NCI-H526 treated with DMSO at 0.1 percent for 48 hours (cell line): ENCODE measurements at places on chromosomes 12 and 14.

DNA sequence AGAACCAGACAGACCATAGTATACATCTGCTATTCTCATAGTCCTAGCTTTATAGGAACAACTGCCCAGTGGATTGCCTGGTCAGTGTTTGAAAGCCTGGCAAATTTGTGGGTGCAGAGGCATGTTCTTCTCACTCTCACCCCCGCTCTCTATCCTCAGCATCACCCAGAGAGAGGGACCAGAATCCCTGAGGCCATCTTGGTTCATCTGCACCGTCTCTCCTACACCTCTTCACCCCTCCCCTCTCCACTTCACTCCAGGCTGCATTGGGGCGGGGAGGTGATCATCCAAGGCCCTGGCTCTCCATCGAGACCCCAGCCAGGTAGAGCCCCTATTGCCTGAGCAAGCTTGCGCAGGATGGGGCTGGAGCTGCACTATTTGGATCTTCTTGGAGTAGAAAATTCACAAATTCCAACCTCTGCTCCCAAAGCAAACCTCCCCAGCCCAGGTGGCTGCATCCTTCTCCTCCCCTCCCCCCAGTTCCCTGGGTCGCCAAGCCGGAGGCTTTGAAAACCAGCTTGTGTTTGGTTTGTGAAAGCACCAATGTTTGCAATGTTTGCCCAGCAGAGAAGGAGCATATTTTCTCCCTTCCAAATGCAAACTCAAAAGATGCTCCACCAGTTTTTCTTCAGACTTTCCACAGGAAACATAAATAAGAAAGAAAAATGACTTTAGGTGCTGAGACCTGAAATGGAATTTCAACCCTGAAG is 18.6 kb upstream of the COL2A1 start:
- no peak for DNase-seq

GRCh38 chr14:50785457-50786063 is 45.4 kb downstream of the NIN start:
- DNase-seq: no peak

GRCh38 chr12:6647083-6647604 is at the start of gene ACRBP:
Gene ACRBP (minus strand): TSS chr12:6647432. CDS start chr12:6647366, 66 bp downstream.
- DNase-seq: no peak

- no peak for DNase-seq
These were observed 144.6 kb upstream of the RASSF8 start for GRCh38 chr12:25813843-25814242.

GRCh38 chr14:42141328-42141727 is 534.7 kb downstream of the LRFN5 start:
- DNase-seq: no peak

GRCh38 chr12:6831450-6831995 is 3.3 kb downstream of the P3H3 start:
- no peak for DNase-seq

DNA sequence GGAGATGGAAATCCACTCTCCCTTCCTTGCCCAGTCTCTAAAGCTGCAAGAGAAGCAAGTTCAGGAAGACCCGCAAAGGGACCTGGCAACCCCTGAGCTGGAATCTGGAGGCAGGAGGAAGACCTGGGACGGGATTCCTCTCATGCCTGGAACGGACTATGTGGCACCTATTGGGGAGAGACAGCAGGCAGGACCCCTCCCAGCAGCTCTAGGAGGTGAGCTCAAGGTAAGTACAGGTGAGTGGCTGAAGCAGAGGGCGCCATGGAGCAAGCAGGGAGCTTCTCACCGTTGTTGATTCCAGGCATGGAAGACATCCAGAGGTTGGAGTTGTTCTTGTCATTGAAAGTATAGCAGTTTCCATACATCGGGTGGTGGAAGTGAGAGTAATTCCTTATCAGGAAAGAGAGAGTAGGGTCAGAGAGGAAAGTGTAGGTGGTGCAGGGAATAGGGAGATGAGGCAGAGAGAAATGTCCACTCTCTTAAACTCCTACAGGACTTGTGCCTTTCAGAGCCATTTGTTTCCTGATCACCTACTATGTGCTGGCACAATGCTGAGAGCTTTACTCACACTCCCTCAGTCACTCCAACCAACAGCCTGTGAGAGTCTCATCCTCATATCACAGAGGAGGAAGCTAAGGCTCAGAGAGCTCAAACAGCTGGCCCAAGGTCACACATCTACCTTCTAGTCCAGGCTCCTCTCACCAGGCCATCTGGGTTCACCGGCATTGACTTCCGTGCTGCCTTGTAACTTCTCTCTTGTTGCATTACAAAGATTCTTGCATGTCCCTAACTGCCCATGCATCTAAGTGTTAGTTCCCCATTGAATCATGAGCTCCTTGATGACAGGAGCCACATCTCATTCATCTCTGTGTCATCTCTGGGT is 13.9 kb upstream of the TNFRSF1A start:
- DNase-seq: no peak

DNA sequence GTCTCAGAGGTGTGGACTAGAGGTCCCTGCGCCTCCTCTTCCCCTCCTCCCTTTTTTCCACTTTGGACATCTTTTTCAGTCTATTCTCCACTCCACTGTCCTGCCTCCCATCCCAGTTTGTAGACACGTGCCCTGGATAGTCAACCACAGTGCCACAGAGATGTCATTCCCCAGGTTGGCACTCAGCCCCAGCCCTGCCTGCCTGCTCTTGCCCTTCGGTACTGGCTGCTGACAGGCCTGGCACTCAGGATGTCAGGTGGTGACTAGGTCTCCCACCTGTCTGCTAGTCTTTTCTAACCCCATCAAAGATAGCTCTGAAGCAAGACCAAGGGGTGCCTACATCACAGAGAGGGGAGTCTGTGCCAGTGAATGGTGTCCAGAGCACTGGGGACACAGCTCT is 15.8 kb downstream of the KRT71 start:
- DNase-seq: no peak

GRCh38 chr14:52801014-52801712 is 9.8 kb upstream of the GNPNAT1 start:
- no peak for DNase-seq

DNA sequence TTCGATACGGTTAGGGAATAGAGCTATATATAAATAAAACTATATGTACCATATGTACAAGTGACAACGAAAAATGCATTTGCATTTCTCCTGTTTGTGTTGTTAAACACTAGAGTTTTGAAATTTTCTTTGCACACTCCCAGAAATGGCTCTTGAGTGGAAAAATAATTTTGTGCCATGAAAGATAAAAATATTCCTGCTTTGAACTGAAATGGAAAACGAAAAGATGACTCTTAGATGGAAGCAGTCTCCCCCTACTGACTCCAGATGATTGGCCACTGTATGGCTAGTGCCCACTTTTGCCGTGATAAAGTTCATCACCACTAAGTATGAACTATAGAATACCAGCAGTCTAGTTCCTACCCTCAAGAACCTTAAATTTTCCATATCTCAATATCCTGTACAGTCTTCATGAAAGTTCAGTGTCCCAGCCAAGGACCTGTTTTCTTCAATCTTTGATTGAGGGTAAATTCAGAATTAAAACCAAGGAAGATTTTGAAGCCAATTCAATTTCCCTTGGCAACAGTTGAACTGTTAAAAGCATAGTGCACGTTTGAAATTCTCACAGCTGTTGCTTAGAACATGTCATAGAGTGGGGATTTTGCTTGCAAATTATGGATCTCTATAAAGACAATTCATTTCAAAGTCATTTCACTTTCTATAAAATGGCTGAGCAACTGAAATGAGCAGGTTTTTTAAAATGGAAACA is 1.6 kb upstream of the PPP2R5E start:
- no peak for DNase-seq

- no peak for DNase-seq
These were observed 26.8 kb downstream of the MMP17 start for GRCh38 chr12:131854861-131855476.

DNA sequence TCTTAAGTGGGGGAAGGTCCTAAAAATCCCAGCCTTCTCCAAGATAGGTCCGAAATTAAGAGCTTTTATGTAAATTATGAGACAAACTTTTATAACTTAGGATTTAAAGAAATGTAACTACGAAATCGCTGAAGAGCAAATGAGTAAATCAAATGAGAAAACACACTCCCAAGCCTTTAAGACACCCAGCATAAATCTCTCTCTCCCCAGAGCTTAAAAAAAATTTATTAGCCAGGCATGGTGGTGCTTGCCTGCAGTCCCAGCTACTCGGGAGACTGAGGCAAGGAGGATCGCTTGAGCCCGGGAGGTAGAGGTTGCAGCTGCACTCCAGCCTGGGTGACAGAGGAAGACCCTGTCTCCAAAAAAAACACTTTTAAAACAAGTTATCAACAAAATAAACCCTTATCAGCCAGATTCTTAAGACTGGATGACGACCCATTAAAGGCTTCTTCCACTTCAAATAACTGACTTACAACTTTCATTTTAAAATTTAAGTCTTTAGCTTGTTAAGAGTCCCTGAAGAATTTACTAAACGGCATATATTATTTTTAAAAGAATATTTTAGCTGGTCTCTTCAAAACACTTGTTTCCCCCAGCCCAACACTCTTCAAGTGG is 3.2 kb downstream of the PTGES3 start:
- no peak for DNase-seq

DNA sequence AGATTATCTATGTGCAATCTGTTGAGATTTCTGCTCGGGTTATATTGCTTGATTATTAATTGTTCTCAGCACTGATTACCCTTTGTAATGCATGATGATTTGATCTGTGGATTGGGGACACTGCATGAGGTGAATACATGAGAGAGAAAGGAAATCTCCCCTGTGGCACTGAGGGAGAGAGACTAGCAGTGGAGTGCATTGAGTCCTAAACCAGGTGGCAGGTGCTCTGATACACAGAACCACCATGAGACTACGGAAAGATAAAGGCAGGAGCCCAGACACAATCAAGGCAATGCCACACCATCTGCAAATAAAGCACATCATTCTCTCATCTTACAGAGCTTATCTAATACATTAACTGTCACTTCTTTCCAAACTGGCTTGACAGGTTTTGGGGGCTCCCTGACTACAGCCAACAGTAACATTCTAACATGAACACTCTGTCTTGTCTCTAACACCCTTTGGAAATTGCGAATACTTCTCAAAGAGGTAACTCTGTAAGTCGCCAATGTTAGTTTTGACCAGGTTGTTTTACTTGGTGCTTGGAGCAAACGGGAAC is 37.6 kb upstream of the TSPAN8 start:
- peak; percentile 85 for DNase-seq

DNA sequence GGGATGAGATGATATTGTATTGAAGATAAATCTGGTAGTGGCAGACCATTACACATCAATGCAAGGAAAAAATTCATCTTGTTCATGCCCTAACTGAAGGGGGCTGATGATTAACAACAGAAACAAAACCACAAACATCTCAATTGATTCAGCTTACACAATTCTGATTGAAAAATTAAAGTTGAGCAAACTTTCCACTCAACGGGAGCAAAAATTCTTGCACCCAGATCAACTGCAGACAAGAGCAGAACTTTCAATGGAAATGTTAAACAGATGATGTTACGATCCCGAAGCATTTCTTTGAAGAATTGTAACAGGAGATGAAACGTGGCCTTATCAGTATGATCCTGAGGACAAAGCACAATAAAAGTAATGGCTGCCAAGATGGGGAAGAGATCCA is 172.4 kb upstream of the SOX5 start:
- no peak for DNase-seq

DNA sequence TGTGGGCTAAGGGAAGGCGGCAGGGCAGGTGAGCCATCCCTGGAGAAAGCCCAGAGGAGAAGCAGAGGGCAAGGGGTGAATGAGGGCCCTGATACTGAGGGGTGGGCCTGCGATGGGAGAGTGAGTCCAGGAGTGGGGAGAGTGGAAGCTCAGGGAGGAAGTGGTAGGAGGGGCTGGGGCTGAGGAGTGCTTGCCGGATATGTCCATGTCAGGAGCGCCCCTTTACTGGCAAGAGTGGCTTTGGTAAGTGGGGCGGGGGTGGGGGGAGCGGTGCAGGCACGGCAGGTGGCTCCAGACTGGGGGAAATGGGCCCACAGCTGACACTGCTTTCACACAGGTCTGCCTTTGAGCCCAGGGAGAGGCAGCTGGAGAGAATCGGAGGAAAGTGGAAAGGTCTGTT is 86.4 kb upstream of the GPR68 start:
- DNase-seq: no peak

- no peak for DNase-seq
These were observed 113.2 kb downstream of the CAND1 start for GRCh38 chr12:67382241-67382871.

- DNase-seq: no peak
These were observed 22.5 kb upstream of the FOXG1 start for GRCh38 chr14:28744126-28744525.

- no peak for DNase-seq
These were observed 97.9 kb upstream of the USP44 start for GRCh38 chr12:95648990-95649791.

DNA sequence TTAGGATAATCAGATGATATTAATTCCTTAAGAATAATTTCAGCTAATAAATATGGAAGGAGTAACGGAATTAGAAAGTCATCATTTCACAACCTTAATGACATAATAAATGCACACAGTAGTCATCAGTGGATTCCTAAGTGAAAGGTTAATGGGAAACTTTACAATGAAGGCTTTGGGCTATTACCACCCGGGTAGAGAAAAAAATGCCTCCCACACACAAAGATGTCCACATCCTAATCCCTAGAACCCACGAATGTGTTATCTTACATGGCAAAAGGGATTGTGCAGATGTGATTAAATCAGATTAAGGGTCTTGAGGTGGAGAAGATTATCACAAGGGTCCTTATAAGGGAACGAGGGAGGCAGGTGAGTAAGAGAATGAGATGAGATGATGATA is 5.6 kb downstream of the TMED10 start:
- no peak for DNase-seq

DNA sequence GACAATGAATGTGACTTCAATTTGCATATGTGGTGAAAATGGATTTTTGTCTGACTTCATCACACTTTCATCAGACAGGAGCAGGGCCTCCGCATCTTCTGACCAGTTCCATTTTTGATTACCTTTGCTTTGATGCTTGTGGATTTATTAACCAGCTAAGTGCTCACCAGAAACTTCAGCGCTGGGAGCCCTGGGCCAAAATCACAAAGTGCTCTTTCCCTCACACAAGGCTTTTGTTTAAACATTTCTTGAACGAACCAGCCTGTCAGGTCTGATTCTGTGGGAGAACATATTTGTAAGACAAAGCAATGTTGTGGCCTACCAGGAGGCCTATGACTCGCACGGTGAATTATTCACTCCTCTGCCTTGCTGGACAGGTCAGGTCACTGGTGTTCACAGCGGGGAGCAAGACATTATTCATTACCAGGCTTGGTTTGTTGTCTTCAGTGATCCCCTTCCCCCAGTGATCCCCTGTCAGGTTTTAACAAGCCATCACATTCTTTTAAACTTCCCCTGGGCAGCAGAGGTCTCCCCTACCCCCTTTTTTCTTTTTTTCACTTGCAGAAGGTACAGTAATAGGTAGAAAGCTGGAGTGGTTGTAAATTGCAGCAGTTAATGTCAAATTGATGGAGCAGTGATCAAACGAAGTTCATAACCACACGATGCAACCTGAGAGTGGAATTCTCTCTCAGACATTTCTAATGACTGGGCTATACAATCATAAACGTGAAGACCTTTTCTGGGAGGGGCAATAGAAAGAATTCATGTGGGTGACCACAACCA is 167.5 kb upstream of the PRICKLE1 start:
- DNase-seq: no peak
